A172 (cell line): ENCODE measurements at places on chromosomes 2 and 18.

DNA sequence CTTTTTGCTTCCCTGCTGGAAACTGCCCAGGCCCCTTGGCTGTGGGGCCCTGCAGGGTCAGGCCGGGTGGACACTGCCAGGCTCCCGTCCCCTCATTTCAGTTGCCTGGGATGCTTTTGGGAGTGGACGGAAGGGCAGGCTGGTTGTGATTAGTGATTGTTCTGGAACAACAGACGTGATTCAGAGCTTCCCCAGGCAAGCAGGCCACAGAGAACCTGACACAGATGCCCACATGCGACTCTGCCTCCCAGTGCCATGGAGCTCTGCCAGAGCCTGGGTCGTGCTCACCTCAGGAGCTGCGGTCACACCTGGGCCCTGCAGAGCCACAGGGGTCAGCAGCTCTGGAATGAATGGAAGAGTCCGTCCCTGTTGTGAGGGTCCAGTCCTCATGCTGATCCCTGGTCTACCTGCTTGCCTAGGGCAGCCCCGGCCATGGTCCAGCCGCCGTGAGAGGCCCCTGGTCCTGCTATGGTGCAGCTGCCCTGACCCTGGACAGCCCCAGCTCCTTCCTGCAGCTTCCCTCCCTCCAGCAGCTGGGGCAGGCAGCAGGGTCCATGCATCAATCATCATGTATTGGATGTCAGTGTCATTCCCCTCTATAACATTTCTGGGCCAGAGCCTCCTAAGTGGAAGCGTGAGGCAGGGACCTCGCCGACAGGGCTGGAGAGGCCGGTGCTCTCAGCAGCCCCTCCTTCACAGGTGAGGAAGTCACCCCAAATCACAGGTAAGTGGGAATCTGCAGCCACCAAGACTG lies 518.6 kb upstream of the MYT1L start:
- DNase-seq, result no peak

DNA sequence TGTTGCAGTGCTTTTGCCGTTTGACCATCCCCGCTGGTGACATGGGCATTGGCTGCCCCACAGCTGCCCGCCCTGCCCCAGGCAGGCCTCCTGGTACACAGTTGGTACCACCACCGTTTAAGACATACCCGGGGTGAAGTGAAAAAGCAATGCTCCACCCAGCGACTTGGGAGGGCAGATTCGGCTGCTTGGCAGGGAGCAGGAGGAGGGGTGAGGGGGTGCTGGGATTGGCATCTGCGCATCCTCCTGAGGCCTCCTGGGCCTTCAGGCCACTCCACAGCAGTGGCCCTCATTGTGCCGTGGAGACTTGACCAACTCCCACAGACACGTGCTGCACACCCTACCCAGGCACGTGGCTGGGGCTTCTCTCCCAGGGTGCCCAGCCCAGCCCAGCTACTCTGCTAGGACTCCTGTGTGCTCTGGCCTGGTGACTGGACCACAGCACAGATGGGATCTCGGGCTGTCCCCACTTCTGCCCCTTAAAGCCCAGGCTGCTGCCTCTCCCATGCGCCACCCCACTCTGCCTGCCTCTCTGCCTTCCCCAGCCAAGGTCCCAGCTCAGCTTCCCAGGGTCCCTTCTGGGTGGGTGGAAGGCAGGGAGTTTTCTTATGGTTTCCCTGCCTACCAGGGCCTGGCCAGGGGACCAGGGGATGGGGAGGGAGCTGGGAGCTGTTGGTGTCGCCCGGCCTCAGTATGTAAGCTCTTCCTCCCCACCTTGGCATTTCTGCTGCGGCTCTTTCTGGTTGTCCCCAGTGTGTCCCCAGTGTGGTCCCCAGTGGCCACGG lies 157.0 kb upstream of the HS6ST1 start:
- DNase-seq, result no peak

DNA sequence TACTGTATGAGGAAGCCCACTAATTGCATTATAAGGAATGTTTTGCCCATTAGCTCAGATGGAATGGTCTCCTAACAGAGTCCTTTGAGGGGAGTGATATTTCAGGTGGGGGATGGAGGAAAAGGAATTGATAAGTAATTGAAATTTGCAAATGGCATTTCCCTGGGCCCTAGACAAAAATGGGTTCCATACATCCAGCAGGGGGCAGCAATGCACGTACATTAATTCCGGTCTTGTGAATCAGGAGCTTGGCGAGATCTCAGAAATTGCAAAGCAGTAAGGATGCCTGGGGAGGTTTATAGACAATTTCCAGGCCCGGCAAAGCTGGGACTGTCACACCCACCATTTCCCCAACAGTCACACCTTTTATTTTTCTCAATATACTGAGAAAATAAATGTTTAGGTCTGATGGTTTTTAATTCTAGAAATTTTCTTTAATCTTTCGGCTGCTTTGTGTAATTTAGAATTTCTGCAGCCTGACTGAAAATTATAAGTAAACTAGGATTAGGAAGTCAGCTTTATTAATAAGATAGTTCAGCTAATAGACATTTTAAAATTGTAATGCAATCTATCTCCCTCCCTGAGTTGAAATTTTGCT lies 122.8 kb downstream of the LYPD1 start:
- DNase-seq, result peak; percentile 80

DNA sequence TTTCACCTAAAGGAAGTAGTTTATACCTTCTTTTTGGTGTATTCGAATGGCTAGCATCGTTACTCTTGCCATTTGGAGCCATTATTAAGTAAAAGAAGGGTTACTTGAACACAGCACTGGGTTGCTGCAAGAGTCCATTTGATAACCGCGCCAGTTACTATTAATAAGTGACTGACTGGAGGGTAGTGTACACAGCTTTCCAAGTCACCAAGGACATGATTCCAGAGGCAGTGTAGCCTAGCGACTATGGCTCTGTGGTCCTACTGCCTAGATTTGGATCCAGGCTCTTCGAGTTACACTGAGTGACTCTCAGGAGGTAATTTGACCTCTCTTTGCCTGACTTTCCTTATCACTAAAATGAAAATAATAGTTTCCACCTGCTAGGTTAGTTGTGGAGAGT lies 206.8 kb downstream of the MEIS1 start:
- DNase-seq, result no peak

DNA sequence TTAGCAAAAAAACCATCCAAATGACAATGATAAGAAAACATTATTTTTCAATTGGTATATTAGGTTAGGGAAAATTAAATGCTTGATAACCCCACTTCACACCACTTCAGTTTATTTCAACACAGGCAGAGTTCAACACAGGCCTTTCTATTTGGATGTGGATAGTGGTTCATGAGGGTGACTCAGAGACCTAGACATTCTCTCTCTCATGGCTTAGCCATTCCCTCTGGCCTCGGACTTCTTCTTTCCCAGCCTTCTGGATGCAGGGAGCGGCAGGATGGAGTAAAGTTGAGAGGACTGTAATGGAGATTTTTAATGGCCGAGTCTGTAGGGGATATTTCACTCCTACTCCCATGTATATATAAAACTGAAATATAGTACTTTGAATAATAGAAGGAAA lies 109.7 kb downstream of the CTNNA2 start:
- peak; percentile 47 for DNase-seq

- DNase-seq, result no peak
Observed at GRCh38 chr2:10235909-10236550, 66.7 kb upstream of the HPCAL1 start.

DNA sequence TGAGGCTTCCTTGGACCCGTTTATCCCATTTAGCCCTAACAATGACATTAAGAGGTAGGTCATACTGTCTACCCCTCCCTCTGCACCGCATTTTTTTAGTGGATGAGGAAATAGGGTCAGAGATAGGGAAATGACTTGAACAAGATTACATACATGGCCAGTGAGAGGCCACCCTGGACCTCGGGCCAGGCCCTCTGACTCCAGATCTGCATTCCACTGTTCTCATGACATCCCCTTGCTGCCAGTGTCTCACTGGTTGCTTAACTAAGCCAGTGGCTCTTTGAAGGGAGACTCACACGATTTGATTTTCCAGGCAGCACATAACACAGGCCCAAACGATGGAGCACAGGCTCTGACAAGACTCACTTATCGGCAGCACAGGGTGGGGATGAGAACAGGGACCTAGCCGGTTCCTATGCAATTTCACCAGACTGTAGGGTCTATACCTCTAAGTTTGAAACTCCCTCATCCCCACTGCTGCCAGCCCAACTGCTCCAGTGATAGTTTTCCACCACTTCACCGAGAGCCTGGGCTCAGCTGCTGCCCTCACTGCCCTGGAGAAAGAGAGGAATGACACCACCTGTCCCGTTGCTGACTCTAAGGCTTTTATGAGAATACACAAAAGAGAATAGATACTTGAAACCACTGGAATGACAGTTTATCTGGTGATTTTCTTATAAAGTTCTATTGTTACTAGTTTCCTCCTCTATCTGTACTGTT lies 82.5 kb downstream of the TMEM247 start:
- DNase-seq, result no peak
